ENCODE measurements at places on chromosomes 1 and 21. TPM values are rescaled to one million over a fixed set of nuclear protein-coding genes. Genes with fewer than 3 reads are reported as not detected.
A peak's percentile ranks its signal among the peaks of the same experiment; 100 is the strongest.

Gene PTPN14
- 49.8 TPM for total RNA-seq

Gene SDCCAG8
- 29.4 TPM for total RNA-seq

Gene OR2T10
- total RNA-seq: not detected

Gene ATP1A4
- not detected for total RNA-seq

DNA sequence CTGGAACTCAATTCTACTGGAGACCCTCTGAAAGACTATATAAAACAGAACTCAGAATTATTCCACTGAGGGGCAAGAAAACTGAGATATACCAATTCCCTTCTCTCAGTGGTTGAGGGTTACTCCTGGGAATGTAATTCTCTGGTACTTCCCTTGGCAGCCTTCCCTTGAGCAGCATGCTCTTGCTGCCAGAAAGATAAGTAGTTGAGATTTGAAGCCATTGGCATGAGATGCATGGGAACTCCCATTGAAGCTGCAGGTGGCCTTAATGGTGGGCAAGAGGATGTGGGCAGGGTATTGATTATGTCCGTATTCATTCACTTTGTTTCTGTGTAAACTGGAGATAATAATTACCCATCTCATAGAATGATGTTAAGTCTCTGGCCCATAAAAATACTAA, 28.6 kb upstream of the C1orf185 start:
- DNase-seq: no peak

DNA sequence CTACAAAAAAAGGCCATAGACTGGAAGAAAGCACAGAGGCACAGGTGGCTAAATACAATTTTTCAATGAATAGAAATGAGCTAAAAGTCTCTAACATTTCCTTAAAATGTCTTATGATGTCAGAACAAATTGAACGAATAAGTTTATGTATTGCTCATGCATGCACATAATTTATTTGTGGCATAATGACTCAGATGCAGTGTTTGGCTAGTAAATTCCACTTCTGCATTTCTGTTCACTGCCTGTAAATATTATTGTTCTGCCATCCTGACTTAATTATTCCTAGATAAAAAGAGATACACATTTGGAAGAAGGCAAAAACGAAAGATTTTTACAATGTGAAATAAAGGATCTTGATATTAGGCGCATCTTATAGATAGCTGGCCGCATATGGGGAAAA, 26.6 kb upstream of the EXO1 start:
- DNase-seq: peak; percentile 64

GRCh38 chr1:89973471-89974127, 21.3 kb upstream of the ZNF326 start:
- DNase-seq: no peak

Data from GM23248 (cell line).